AG20443 (cell line): ENCODE measurements at places on chromosomes 13 and 19.

DNA sequence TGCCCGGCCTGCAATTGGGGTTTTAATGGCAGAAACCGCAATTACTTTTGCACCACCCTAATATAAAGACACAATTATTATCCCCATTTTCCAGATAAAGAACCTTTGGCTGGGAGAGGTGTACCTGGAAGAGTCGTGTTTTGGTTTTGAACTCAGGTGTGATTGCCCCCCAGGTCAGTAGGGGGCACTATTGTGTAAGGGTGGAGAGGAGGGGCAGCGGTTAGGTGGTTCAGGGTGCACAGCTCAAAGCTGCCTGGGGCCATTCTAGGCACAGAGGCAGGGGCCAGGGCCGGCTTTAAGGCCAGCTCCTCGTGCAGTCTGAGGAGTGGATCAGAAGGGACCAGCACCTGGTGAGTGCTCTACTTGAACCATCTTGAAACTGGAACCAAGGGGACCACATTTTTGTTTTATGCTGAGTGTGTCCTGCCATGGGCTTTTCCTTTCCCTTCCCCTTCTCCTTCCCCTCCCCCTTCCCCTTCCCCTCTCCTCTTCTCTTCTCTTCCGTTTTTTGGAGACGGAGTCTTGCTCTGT, 5.8 kb upstream of the FCGRT start:
- peak; percentile 66 for DNase-seq

GRCh38 chr13:80132741-80133601, 208.0 kb downstream of the SPRY2 start:
- peak; percentile 56 for DNase-seq

- DNase-seq, result no peak
Observed at GRCh38 chr13:25981060-25981459, 70.8 kb downstream of the SHISA2 start.

GRCh38 chr19:27974082-27974513, 1238.9 kb downstream of the UQCRFS1 start:
- peak; percentile 64 for DNase-seq

- DNase-seq, result no peak
Observed at GRCh38 chr19:48713041-48713863, 6.3 kb downstream of the MAMSTR start.

- DNase-seq, result no peak
Observed at GRCh38 chr19:14305706-14306105, 75.5 kb upstream of the ADGRE5 start.

- DNase-seq, result no peak
Observed at GRCh38 chr13:20847296-20847695, 55.2 kb downstream of the XPO4 start.

DNA sequence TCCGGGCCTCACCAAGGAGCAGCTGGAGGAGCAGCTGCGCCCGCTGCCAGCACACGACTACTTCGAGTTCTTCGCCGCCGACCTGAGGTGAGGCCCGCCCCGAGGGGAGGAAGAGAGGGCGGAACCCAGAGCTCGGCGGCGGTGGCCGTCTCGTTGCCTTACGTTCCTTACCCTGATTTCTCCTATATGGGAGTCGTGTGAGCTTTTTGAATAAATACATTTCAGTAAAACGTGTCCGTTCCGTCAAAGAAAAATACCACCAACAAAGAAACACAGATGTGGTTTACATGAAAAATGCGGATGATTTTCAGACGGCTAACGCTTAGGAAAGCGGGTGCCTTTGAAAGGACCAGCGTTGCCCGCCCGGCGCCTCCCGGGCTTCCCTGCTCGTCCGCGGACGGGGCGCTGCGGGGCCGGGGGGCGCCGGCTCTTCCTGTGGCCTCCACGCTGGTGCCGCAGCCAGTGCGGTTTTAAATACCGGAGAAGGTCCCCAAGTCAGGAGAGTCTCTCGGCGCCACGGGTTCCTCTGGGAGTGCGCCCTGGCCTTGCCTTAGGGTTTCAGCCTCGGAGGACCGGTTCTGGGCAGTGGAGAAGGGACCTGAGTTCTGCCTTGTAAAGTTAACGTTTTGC, 755 bp downstream of the UPF3A start:
- DNase-seq, result peak; percentile 73

- DNase-seq, result peak; percentile 32
Observed at GRCh38 chr13:23778879-23779278, 110.3 kb downstream of the MIPEP start.

- no peak for DNase-seq
Observed at GRCh38 chr13:43529796-43530195, 257.0 kb downstream of the ENOX1 start.

- DNase-seq, result no peak
Observed at GRCh38 chr13:112256716-112257494, 119.2 kb upstream of the SPACA7 start.

DNA sequence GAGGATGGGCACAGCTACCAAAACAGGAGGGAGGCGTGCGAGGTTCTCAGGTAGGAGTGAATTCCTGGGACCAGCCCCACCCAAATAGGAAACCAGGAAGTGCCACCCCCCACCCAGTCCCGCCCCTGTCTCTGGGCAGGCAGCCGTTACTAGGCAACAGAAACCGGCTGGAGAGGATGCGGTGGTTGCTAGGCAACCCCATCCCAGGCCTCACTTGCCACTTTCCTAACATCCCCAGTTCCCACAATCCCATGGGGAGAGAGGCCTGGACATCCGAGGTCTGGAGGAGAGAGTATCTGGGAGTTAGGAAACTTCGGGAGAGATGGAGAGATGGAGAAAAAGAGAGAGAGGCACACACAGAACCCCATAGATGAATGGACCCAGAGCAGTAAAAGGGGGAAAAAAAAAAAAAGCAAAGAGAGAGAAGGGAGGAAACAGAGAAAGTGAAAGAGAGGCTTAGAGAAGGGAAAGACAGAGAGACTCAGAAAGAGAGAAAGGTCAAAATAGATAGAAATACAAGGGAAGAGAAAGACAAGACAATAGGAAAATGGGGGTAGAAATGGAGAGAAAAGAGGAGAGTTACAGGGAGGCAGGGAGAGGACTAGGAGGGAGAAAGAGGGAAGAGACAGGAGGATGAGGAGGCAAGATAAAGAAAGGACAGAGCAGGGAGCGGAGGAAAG, 3.8 kb downstream of the GRIK5 start:
- peak; percentile 48 for DNase-seq

DNA sequence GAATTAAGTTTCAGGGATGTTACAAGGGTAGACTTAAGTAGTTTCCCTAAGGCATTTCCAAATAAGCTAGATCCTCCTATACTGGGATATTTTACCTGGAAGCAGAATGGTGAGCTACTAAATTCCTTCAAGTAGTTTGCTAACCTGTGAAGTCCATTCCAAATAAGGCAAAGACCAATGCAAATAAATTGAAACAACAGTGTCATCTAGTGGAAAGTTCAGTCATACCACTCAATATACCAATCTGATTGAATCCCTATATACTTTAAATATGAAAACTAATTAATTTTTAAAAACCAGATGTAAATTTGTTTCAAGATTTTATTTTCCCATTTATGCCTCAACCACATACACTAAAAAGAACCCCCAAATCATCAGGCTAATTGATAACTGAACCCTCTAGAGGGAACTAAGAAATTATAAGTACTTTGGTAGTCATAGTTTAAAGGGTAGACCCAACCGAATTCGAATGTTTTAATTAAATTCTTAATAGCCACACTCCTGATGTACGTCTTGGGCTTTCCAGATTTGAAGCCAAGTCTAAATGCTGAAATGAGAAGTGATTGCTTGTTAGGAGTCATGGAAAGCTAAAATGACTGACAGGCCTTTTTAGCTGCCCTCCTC, 223.7 kb downstream of the TBC1D4 start:
- DNase-seq, result peak; percentile 17

- DNase-seq, result peak; percentile 16
Observed at GRCh38 chr13:101942038-101942437, 459.8 kb downstream of the FGF14 start.

DNA sequence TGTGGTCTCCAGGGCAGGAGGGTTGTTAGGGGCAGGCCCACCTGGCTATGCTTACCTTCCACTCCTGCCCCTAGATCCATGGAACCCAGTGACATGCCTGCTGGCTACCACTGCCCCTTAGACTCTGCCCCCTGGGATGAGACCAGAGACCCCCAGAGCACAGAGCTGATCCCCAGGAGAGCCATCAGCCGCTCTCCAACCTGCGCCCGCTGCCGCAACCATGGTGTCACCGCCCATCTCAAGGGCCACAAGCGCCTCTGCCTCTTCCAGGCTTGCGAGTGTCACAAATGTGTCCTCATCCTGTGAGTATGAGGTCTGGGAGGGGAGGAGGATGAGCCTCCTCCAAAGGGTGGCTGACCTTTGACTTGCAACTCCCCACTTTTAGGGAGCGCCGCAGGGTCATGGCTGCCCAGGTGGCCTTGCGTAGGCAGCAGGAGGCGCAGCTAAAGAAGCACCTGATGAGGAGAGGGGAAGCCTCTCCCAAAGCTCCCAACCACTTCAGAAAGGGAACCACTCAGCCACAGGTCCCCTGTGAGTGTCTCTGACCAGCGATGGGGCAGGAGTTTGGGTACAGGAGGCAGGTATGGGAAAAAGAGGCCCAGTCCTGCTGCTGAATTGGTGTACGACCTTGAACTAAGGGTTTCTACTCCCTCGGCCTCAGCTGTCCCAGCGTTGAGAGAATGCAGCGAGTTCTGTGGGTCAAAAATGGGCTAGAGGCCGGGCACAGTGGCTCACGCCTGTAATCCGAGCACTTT, 2.7 kb downstream of the DMRTC2 start:
- no peak for DNase-seq

- DNase-seq, result peak; percentile 82
Observed at GRCh38 chr19:35715981-35716800, 1.6 kb upstream of the KMT2B start.

DNA sequence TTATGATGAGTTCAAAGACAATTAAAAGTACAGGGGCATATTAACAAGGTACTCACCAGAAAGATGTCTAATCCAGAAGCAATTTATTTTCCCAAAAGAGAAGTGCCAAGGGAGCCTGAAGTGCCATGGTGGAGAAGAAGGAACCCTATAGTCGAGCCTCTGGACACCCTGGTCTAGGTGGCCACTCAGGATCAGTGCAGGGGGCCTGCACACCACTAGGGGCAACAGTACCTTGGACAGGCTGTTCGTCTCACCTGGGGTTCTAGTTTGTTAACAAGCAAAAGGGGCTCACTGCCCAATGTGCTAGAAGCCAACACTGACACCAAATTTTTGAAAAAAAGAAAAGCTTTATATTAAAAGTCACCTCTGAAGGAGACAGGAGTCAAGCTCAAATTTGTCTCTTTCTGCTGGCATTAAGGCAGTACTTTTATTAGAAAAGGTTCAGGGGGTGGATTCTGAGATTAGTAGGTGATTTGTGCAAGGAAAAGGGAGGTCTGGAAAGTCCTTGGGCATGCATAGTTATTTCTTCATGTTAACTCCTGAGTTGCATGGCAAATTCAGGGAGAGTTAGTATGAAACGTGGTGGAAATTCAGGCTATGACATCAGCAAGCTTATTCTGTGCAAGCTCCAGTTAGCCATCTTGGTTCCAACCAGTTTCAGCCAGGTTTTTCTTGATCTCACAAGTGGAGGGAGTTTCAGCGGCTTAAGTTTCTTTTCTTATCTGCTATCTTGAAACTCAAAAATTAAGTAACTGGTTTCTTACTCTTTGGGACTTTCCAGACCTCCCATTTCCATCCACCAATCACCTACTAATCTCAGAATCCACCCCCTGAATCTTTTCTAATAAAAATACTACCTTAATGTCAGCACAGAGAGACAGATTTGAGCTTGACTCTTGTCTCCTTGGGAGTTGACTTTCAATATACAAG, 884 bp upstream of the CBY2 start:
- DNase-seq, result no peak

- DNase-seq, result peak; percentile 40
Observed at GRCh38 chr13:28716511-28716910, 2.3 kb downstream of the SLC46A3 start.

GRCh38 chr13:113040597-113041292, 64.8 kb upstream of the F7 start:
- DNase-seq, result no peak

- peak; percentile 70 for DNase-seq
Observed at GRCh38 chr19:3494051-3494450, 6.4 kb downstream of the DOHH start.

GRCh38 chr19:8251025-8251472, 41.9 kb downstream of the CERS4 start:
- DNase-seq, result no peak

- DNase-seq, result no peak
Observed at GRCh38 chr19:8504919-8505318, 2.5 kb upstream of the PRAM1 start.

GRCh38 chr13:60402022-60402421, 5.0 kb downstream of the TDRD3 start:
- no peak for DNase-seq

- peak; percentile 89 for DNase-seq
Observed at GRCh38 chr19:11446652-11447301, 11.3 kb downstream of the PRKCSH start.

DNA sequence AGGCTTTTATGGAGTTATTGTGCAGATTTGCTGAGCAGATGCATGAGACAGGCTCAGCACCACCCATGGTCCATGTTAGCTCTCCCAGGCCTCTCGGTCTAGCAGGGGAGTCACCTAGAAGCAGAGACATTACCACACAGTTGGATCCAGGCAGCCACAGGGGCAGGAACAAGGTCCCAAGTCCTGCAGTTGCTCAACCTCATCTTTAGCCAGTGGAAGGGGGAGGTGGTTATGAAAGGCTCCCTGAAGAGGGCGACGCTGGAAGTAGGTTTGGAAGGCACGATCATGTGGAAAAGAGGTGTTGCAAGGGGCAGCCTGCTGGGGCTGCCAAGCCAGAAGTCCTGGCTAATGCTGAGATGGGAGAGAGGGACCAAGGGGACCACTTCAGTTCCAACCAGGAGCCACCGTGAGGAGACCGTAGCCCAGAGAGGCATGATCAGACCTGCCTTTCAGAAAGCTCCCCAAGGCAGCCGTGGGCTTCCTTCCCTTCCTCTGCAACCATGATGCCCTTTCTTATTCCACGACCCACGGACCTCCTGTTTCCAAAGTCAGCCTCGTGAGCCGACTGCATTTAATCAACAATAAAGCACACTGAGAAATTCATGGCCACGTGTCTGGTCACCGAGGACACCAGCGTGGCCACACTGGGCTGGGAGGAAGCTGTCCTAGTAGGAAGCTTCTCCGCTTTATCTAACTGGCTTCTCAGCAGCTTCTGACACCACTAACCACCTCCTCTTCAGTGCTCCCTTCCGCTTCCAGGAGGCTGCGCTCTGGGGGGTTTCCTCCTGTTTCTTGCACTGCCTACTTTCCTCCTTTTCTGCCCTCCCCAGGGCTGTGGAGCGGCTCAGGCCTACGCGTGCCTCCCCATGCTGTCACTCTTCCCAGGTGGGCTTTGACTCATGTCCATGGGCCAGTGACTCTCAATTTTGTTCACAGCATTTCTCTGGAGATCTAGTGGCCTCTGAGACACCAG, 2.6 kb downstream of the AP1M1 start:
- DNase-seq, result peak; percentile 51

GRCh38 chr19:18488838-18489626, 32.8 kb downstream of the ELL start:
- no peak for DNase-seq
